Umbilical cord (tissue), 2 donors: ENCODE measurements at places on chromosomes 12 and 14. TPM values are rescaled to one million over a fixed set of nuclear protein-coding genes. Genes with fewer than 3 reads are reported as not detected.

- DNase-seq: no peak
Observed at GRCh38 chr12:28145216-28145615, 45.0 kb upstream of the CCDC91 start.

- DNase-seq: peak; percentile 11
Observed at GRCh38 chr12:7042842-7043241, 17.7 kb upstream of the C1S start.

TESPA1 gene
- 2.2 TPM for total RNA-seq

DNA sequence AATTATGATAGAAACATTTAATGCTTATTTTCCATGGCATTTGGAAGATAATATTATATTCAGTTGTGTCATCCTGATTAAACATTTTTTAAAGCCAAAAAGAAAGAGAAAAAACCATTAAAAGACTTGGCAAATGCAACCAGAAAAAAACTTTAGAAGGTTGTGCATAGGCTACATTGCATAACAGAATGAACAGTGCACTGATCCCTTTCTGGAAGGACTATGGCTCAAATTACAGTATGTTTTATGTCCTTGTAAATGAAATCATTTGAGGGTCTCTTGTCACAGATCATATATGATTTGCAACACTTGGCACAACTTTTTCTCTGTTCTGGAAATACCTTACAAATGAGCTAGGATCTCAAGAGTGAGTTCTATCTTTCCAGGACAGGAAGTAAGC lies 275.2 kb upstream of the FLRT2 start:
- peak; percentile 53 for DNase-seq

DNA sequence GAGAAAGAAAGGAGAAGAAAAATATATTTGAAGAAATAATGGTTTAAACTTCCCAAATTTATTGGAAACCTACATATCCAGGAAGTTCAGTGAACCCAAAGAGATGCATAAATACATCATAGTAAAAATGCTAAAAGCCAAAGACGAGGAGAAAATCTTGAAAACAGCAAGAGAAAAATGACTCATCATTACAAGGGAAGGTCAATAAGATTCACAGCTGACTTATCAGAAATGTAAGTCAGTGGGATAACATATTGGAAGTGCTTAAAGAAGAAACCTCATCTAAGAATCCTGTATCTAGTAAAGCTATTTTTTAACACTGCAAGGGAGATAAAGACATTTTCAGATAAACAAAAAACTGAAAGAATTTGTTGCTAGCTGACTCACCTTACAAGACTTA lies 19.9 kb downstream of the RIC8B start:
- no peak for DNase-seq

DNA sequence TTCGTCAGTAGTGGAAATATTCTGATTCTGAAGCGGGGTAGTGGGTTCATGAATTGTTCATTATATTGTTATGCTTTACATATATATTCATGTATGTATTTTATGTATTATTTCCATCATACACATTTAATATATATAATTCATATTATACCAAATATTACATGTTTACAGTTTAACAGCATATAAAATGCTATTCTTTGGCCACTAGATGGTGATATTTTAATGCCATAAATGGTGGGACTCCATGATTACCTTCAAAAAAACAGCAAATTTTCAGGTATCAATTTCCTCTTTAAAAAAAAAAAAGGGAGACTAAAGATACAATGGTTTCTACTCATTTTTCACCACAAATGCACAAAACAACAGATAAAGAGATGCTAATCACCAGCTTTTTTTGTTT lies 41.0 kb downstream of the BDKRB1 start:
- DNase-seq: peak; percentile 17

GRCh38 chr14:93952829-93953228 lies 23.5 kb downstream of the ASB2 start:
- no peak for DNase-seq

- no peak for DNase-seq
Observed at GRCh38 chr12:118526255-118527095, 150.1 kb downstream of the SUDS3 start.

DNAI7 gene
- total RNA-seq: 0.24 TPM

FBLN5 gene
- 86.9 TPM for total RNA-seq

GRCh38 chr12:117481470-117481869 lies 120.0 kb upstream of the NOS1 start:
- DNase-seq: no peak

BLOC1S1 gene
- total RNA-seq: 67.4 TPM

DNA sequence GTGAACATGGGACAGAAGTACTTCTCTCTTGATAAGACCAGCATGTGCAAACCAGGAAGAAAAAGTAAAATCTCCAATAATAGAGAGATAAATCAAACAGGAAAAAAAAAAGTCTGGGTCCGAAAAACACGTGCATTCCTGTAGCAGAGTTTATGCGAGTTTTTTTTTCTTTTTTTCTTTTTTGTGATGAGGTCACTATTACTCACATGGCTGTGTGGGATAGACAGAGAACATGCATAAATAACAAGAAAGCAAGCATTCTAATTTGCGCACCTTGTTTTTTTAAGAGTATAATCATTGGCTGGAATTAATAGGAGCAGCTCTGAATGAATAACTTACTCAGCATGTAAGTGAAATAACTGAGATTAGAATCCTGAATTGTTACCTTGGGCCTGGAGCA lies 91.9 kb upstream of the CPM start:
- DNase-seq: no peak

GRCh38 chr12:1820191-1820895 lies at the start of gene LRTM2:
TSS of gene LRTM2 (plus strand) at chr12:1820565. CDS start at chr12:1828149, 7,584 bp downstream.
- DNase-seq: no peak

- peak; percentile 68 for DNase-seq
Observed at GRCh38 chr12:46659032-46659650, 166.7 kb downstream of the SLC38A4 start.

- DNase-seq: no peak
Observed at GRCh38 chr12:46711756-46712155, 114.0 kb downstream of the SLC38A4 start.

GRCh38 chr14:96160076-96160912 lies 44.3 kb upstream of the BDKRB2 start:
- no peak for DNase-seq

GYS2 gene
- 0.48 TPM for total RNA-seq

GRCh38 chr12:111283521-111283920 lies 85.4 kb downstream of the PHETA1 start:
- DNase-seq: no peak

DAO gene
- not detected for total RNA-seq

DNA sequence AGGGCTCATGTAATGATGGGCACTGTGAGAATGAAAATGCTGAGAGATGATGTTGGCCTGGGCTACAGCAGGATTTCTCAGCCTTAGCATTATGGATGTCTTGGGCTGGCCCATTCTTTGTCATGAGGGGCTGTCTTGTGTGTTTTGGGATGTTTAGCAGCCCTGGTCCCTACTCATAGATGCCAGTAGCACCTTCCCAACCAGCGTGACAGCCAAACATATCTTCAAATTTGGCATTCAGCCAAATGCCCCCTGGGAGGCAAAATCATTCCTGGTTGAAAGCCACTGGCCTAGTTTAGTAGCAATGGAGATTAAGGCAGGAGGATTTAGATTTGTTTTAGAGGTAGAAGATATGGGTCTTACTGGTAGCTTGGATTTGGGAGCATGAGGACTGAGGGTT lies 26.6 kb downstream of the UBE3B start:
- no peak for DNase-seq

GRCh38 chr14:35551081-35551480 lies 17.1 kb downstream of the INSM2 start:
- DNase-seq: no peak

DNA sequence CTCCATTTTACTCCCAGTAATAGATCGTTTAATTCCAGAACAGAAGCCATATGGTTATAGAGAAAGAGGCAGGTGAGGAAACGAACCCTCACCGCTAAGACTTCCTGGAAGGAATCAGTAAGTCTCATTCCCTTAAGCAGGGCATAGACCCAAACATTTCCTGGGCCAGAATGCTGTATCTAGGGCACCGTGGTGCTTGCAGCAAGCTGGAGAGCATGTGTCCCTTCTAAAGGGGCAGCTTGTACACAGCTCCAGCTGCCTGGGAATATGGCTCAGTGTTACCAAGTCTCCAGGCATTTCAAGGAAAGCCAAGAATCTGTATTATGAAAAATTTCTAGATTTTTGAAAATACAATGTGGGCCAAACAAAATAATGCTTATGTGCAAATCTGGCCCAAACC lies 73.4 kb downstream of the PPM1H start:
- DNase-seq: no peak

DNA sequence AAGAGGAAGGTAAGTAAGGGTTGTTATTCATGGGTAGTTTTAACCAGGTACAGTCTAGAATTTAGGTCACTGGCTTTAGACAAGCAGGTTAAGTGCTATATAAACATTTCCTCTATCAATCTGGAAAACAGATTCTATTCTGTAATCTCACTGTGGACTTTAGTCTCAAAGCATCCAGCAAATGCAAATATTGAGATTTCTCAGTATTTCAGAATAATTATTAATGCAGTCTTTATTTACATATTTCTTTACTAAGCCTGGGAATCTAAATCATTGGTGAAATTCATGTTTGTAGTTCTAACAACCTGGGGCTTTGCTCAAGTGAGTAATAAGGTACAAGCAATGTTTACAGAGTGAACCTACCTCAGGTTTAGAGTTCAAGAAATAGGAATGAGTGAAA lies 61.9 kb downstream of the SLC41A2 start:
- no peak for DNase-seq

GLTP gene
- total RNA-seq: 30.6 TPM

DNA sequence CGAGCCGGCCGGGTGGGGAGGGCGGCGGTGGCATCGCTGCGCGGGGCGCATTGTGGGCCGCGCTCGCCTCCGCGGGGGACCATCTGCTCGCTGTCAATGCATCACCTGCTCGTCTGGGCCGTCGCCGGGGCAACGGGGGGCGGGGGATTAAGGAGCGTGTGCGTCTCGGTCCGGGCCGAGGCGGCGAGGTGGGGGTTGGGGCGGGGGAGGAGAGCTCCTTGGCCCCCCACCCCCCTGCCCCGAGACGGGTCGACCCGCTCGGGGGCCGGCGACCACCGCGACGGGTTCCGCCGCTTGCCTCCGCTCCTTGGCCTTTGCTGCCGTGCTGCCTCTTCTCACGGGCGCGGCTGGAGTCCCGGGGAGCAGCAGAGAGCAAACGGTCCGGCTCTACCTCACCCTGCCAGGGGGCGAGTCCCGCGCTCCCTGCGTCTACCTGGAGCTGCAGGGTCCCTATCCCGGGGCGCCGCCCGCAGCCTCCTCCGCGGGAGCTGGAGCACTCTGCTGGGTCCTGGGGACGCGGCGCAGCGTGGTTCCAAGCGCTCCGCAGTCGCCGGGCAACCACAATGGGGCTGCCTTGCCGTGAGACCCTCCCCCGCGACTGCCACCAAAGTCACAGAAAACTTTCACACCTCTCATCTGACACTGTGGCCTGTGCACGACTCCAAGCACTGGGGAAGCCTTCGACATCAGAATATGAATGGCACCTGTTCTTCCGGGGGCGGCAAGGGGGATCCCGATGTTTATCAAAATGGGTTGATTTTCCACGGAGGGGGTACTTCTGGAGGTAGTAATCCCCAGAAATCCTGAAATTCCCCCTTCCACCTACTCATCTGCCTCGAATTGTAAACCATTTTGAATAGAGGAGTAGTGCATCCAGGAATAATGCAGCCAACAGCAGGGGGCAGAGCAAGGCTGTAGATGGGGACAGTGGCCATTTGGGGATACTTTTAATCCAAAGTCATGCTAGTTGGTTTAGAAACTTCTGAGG lies at the start of gene C12orf42:
C12orf42 (minus strand) TSS at position 500 of the 988 bp plus-strand sequence. CDS start 17,542 bp downstream, outside the sequence.
- DNase-seq: peak; percentile 11

- no peak for DNase-seq
Observed at GRCh38 chr12:54890339-54890738, 36.0 kb downstream of the MUCL1 start.

GRCh38 chr12:75471902-75472890 lies 8.4 kb upstream of the GLIPR1 start:
- peak; percentile 90 for DNase-seq
